ENCODE measurements at places on chromosomes 4 and X. TPM values are rescaled to one million over a fixed set of nuclear protein-coding genes. Genes with fewer than 3 reads are reported as not detected.

GRCh38 chr4:109754093-109754857 is 24.4 kb upstream of the PLA2G12A start:
- no peak overlapping the region for H3K27ac ChIP-seq
- H3K27me3 ChIP-seq, result peaks cover 2% of the 10 kb centered on the region
- H3K36me3 ChIP-seq, result no peaks in the 10 kb centered on the region

Gene KLHL4
- total RNA-seq, result 0.10 TPM

DNA sequence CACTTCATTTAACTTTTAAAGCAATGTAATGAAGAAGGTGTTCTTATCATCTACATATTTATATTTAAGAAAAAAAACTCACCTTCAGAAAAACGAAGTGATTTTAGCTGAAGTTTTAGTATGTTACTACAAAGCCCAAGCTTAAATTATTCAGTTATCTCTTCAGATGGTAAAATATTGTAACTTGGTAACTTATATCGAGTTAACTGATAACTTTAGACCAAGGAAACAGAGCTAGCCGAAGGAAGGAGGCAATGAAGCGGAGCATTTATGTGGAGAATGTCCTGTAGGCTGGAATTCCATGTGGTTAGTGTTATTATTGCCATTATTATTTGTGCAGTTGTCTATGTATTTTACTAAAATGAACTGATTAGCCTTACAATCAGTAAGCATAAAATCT is 1102.1 kb upstream of the LCORL start:
- H3K4me3 ChIP-seq, result no peak overlapping the region
- H3K4me1 ChIP-seq, result no peaks in the 10 kb centered on the region
- DNase-seq, result no peak
- no peaks in the 10 kb centered on the region for H3K36me3 ChIP-seq

Gene SCRG1
- not detected for total RNA-seq

- no peaks in the 10 kb centered on the region for H3K4me1 ChIP-seq
- H3K27ac ChIP-seq, result no peak overlapping the region
- H3K36me3 ChIP-seq, result peaks cover 8% of the 10 kb centered on the region
- DNase-seq, result no peak
- H3K4me3 ChIP-seq, result no peak overlapping the region
Measured at GRCh38 chr4:150368667-150369066, 213.3 kb upstream of the MAB21L2 start.

- peaks cover 42% of the 10 kb centered on the region for H3K4me1 ChIP-seq
- no peak overlapping the region for H3K4me3 ChIP-seq
- H3K27ac ChIP-seq, result no peak overlapping the region
Measured at GRCh38 chrX:44913656-44914531, 40.9 kb downstream of the KDM6A start.

DNA sequence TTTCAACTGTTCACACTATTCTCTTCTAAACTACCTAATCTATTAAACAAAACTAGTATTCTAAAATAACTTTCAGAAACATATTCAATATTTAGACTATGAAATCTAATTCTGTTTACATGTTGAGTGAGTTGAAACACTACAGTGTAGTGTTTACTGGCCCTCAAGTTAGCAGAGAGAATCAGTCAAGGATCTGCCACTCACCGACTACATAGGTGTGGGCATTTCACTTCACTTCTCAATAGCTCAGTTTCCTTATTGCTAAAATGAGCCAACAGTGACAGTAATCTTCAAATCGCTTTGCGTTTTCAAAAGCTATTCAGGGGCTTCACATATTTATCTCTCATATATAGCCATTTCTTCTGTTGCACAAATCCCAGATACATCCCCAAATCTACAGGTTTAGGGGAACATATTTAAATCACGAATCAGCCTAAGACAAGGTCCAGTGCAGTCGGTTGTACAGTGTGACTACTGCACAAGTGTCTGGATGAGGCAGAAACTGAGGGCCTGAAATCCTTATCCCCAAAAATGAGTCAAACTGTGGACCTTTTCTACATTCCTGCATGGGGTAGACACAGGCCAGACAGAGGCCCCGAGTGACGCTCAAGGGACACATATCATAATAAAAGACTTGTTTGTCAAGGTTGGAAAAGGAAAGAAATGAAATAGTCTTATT is 129.8 kb downstream of the PPP3CA start:
- H3K27ac ChIP-seq, result no peak overlapping the region
- H3K36me3 ChIP-seq, result no peaks in the 10 kb centered on the region
- no peaks in the 10 kb centered on the region for H3K27me3 ChIP-seq
- no peak overlapping the region for H3K4me3 ChIP-seq
- DNase-seq, result no peak

- H3K27ac ChIP-seq, result no peak overlapping the region
- H3K4me1 ChIP-seq, result peaks cover 32% of the 10 kb centered on the region
- no peaks in the 10 kb centered on the region for H3K27me3 ChIP-seq
- peaks cover 12% of the 10 kb centered on the region for H3K36me3 ChIP-seq
- DNase-seq, result no peak
- H3K4me3 ChIP-seq, result no peak overlapping the region
Measured at GRCh38 chrX:80765220-80765625, 44.5 kb downstream of the BRWD3 start.

Gene GLUD2
- total RNA-seq, result 1.4 TPM

- no peak for DNase-seq
- H3K27me3 ChIP-seq, result peaks cover 2% of the 10 kb centered on the region
- H3K4me1 ChIP-seq, result no peaks in the 10 kb centered on the region
Measured at GRCh38 chr4:47674144-47674543, 163.7 kb downstream of the CORIN start.

Gene PAGE4
- not detected for total RNA-seq

- no peaks in the 10 kb centered on the region for H3K4me1 ChIP-seq
- DNase-seq, result no peak
- H3K27ac ChIP-seq, result no peak overlapping the region
- H3K36me3 ChIP-seq, result no peaks in the 10 kb centered on the region
Measured at GRCh38 chr4:147581606-147582350, 35.4 kb upstream of the TMEM184C start.

Gene IQCM
- not detected for total RNA-seq

DNA sequence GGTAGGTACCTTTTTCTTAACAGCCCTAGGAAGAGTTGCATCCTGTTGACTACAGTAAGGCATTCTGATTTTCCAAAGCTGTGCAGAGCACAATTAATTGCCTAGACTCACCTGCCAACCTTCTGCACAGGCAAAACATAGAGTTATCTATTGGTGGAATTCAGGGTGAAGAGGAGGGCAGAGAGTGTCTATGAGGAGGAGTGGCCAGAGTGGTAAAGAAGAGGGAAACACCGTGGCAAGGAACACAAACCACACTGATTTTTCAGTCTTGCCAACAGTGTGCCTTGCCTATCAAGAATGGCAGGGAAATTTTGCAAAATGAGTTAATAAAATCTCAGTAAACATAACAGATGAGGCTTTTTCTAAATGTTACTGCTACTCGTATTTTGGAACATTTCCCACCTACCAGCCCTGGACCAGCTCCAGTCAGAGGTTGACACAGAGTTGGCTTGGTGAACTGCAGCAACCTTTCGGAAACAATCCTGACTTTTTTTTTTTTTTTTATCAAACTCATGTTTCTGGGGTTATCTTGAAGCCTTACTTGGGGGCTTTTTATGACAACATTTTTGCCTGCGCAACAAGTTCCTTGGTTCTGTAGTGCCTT is 67.9 kb upstream of the CAPN6 start:
- H3K4me3 ChIP-seq, result no peak overlapping the region
- H3K27me3 ChIP-seq, result no peaks in the 10 kb centered on the region
- no peak for DNase-seq
- H3K4me1 ChIP-seq, result no peaks in the 10 kb centered on the region
- no peaks in the 10 kb centered on the region for H3K36me3 ChIP-seq

- H3K27me3 ChIP-seq, result no peaks in the 10 kb centered on the region
- DNase-seq, result no peak
- no peak overlapping the region for H3K4me3 ChIP-seq
- H3K36me3 ChIP-seq, result no peaks in the 10 kb centered on the region
- no peaks in the 10 kb centered on the region for H3K4me1 ChIP-seq
Measured at GRCh38 chrX:22520128-22520828, 247.6 kb downstream of the CBLL2 start.

DNA sequence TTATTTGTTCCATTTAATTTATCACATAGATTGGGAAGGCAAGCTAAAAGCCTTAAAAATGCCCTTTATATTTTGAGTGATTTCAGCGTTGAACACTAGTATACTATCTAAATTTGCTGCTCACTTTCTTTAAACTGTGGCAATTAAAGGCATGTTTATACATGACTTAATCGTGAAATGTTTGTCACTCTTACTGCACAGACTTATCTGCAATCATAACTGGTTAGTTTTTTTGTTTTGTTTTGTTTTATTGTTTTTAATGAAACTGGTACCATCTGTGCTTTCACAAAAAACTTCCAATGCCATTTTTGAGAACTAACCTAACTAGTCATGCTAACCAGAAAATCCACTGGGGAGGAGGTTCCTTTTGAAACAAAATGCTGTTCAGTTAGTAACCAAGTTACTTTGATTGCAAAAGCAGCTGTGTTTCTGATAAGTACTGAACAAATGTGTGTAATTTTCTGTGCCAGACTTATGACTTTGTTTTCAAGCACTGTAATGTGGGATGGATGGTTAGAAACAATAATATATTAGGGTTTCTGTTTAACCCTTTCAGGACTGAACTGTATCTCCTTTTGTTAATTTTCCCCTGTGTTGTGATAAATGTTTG is 56.1 kb downstream of the CCKAR start:
- no peak overlapping the region for H3K27ac ChIP-seq
- no peak overlapping the region for H3K4me3 ChIP-seq
- no peaks in the 10 kb centered on the region for H3K27me3 ChIP-seq
- no peaks in the 10 kb centered on the region for H3K4me1 ChIP-seq

Gene SLC49A3
- total RNA-seq, result not detected

- no peaks in the 10 kb centered on the region for H3K27me3 ChIP-seq
- no peaks in the 10 kb centered on the region for H3K4me1 ChIP-seq
- DNase-seq, result no peak
- no peak overlapping the region for H3K27ac ChIP-seq
- H3K4me3 ChIP-seq, result no peak overlapping the region
Measured at GRCh38 chrX:26586570-26586969, 370.6 kb downstream of the MAGEB5 start.

Gene SMAD1
- total RNA-seq, result 2.8 TPM

Gene WAS
- total RNA-seq, result 99.6 TPM

DNA sequence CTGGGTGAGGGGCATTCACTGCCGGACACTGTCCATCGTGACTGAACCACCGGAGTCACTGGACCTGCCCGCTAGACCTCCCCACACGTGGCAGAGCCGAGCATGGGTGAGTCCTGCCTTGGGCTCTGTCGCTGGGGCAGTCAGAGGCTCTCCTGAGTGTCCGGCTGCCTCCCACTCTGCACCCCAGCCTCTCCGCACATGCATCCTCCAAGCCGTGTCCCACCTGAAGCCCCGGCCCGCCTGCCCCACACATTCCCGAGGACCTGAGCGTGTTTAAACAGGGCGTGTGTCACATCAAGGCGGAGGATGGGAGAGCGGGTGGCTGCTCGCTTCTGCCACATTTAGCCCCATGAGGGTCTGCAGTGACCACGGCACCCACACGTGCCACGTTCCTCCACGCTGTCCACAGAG is 4.7 kb downstream of the CPLX1 start:
- peaks cover 42% of the 10 kb centered on the region for H3K27me3 ChIP-seq
- H3K36me3 ChIP-seq, result no peaks in the 10 kb centered on the region
- DNase-seq, result no peak
- no peak overlapping the region for H3K4me3 ChIP-seq
- no peaks in the 10 kb centered on the region for H3K4me1 ChIP-seq
- no peak overlapping the region for H3K27ac ChIP-seq

DNA sequence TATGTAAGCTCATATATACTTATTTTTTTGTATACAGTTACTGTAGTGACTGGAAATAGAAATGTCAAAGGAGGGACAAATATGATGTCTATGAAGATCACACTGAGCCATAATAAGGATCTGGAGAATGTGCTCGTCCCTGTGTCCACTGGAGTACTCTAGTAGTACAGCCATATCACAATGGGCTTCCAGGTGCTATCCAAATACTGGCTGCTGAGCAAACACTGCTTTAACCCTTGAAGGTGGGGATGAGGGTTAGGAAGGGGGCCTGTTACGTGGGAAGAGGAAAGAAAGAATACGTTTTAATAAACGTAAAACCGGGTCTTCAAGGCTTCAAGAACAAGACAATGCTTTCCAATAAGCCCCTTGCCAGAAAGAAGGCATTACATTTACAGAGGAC is 29.8 kb upstream of the TMEM150C start:
- H3K4me3 ChIP-seq, result no peak overlapping the region
- no peak for DNase-seq
- no peaks in the 10 kb centered on the region for H3K36me3 ChIP-seq
- H3K27me3 ChIP-seq, result peaks cover 7% of the 10 kb centered on the region
- H3K27ac ChIP-seq, result no peak overlapping the region
- no peaks in the 10 kb centered on the region for H3K4me1 ChIP-seq

DNA sequence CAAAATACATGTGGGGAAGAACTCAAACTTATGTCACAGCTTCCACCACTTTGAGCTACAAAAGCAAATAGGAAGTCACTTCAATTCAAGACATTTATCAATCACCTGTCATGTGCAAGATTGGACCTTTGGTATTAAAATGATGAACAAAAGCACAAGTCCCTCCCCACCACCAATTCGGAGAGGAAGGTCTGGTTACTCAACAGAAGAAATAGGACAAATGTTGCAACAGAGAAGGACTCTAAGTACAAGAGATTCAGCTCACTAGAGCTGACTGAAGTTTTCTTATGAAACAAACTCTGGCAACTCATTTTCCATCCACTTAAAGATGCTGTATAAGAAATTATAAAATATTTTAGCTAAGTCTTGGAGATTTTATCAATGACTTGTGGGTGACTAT is 16.0 kb upstream of the MMRN1 start:
- H3K27me3 ChIP-seq, result peaks cover 6% of the 10 kb centered on the region
- H3K36me3 ChIP-seq, result no peaks in the 10 kb centered on the region
- no peak for DNase-seq
- H3K27ac ChIP-seq, result no peak overlapping the region

Gene SAGE1
- not detected for total RNA-seq

DNA sequence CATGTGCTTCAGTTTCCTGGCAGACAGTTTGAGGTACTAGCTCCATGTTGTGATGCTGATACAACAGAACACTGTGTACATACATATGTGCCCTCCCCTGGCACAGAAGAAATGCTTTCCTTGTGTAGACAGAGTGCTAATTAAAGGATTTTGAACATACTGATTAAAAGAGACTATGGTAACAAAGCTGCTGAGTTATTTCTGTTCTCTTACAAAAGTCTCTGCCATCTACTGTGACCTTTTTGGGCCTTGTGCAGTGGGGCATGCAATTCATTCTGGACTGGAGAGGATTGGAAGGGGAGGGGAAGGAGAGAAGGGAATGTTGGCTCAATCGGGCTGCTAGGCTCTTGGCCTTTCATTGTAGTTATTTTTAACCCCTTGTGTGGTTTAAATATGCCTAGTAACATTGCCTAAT is 6.0 kb downstream of the PDLIM5 start:
- no peak overlapping the region for H3K4me3 ChIP-seq
- no peak for DNase-seq
- no peak overlapping the region for H3K27ac ChIP-seq
- H3K4me1 ChIP-seq, result peaks cover 21% of the 10 kb centered on the region

Gene TBC1D8B
- total RNA-seq, result 1.4 TPM

Gene CSAG2
- total RNA-seq, result not detected

- no peak for DNase-seq
- no peak overlapping the region for H3K27ac ChIP-seq
- H3K36me3 ChIP-seq, result no peaks in the 10 kb centered on the region
- no peaks in the 10 kb centered on the region for H3K4me1 ChIP-seq
- no peak overlapping the region for H3K4me3 ChIP-seq
Measured at GRCh38 chr4:41358647-41359421, 102.1 kb downstream of the UCHL1 start.

GRCh38 chr4:147789596-147789995 is 57.7 kb downstream of the ARHGAP10 start:
- no peaks in the 10 kb centered on the region for H3K36me3 ChIP-seq
- no peaks in the 10 kb centered on the region for H3K27me3 ChIP-seq
- H3K4me1 ChIP-seq, result peaks cover 52% of the 10 kb centered on the region
- no peak overlapping the region for H3K4me3 ChIP-seq

Gene FRMPD4
- total RNA-seq, result not detected

Gene XAGE1A
- total RNA-seq, result not detected

Gene FAAH2
- 10.3 TPM for total RNA-seq

Data from activated CD4-positive, alpha-beta memory T cell treated with anti-CD3 and anti-CD28 coated beads for 36 hours (primary cell).